ENCODE measurements at places on chromosomes 1 and 21. TPM values are rescaled to one million over a fixed set of nuclear protein-coding genes. Genes with fewer than 3 reads are reported as not detected.

DNA sequence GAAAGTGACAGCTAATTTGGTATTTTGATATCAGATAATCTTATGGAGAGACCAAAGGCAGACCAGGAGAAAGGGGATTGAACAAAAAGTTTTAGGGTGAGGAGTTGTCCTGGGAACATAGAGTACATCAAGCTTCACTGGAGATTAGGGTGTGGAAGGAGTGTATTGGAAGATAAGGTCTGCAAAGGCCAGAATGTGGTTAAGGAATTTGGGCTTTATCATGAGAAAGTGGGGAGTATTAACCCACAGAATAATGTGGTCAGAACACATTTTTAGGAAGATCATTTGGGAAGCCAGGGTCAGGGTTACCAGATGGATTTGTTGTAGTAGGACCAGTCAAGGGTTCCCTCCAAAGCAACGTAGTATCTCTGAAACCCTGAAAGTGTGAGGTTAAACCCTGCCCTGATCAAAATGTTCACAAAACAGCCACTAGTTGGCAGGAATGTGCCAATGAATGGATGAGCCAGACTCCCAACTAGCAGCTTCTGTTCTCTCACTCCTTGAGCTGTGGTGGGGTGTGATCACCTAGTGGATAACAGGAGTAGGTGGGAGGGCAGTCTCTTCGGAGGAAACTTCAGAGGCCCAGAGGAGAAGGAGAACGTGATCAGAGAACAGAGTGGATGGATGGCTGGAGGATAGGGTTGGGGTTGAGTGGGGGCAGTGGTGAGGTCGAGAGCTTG lies 35.8 kb downstream of the SLC2A1 start:
- peak overlapping the region; percentile 98 for H3K27ac ChIP-seq
- peaks cover 17% of the 10 kb centered on the region for H3K36me3 ChIP-seq
- H3K4me3 ChIP-seq, result no peak overlapping the region
- H3K27me3 ChIP-seq, result no peaks in the 10 kb centered on the region
- peak; percentile 90 for DNase-seq

GRCh38 chr1:24069817-24070216 lies 42.1 kb downstream of the MYOM3 start:
- H3K36me3 ChIP-seq, result no peaks in the 10 kb centered on the region
- no peak overlapping the region for H3K27ac ChIP-seq
- no peak overlapping the region for H3K4me3 ChIP-seq

- no peaks in the 10 kb centered on the region for H3K36me3 ChIP-seq
- H3K4me1 ChIP-seq, result no peaks in the 10 kb centered on the region
- no peak for DNase-seq
- H3K27ac ChIP-seq, result no peak overlapping the region
- H3K4me3 ChIP-seq, result no peak overlapping the region
Observed at GRCh38 chr1:192530254-192530653, 45.3 kb upstream of the RGS1 start.

DNA sequence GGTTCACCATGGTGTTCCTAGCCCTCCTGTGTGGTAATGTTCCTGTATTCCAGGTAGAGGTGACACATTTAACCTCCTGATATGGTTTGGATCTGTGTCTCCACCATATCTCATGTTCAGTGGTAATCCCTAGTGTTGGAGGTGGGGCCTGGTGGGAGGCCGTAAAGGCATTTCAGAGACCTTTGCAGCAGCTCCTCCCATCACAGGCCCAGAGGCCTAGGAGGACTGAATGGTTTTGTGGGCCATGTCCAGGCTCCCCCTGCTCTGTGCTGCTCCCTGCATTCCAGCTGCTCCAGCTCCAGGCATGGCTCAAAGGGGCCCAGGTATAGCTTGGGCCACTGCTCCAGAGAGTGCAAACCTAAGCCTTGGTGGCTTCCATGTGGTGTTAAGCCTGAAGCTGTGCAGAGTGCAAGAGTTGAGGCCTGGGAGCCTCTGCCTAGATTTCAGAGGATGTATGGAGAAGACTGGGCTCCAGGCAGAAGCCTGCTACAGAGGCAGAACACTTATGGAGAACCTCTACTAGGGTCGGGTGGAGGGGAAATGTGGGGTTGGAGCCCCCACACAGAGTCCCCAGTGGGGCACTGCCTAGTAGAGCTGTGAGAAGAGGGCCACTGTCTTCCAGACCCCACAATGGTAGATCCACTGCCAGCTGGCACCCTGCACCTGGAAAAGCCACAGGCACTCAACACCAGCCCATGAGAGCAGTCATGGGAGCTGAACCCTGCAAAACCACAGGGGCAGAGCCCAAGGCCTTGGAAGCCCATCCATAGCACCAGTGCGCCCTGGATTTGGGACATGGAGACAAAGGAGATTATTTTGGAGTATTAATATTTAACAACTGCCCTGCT lies 10.0 kb downstream of the SELENBP1 start:
- no peak for DNase-seq
- H3K4me1 ChIP-seq, result no peaks in the 10 kb centered on the region
- H3K27ac ChIP-seq, result no peak overlapping the region
- H3K27me3 ChIP-seq, result no peaks in the 10 kb centered on the region

DNA sequence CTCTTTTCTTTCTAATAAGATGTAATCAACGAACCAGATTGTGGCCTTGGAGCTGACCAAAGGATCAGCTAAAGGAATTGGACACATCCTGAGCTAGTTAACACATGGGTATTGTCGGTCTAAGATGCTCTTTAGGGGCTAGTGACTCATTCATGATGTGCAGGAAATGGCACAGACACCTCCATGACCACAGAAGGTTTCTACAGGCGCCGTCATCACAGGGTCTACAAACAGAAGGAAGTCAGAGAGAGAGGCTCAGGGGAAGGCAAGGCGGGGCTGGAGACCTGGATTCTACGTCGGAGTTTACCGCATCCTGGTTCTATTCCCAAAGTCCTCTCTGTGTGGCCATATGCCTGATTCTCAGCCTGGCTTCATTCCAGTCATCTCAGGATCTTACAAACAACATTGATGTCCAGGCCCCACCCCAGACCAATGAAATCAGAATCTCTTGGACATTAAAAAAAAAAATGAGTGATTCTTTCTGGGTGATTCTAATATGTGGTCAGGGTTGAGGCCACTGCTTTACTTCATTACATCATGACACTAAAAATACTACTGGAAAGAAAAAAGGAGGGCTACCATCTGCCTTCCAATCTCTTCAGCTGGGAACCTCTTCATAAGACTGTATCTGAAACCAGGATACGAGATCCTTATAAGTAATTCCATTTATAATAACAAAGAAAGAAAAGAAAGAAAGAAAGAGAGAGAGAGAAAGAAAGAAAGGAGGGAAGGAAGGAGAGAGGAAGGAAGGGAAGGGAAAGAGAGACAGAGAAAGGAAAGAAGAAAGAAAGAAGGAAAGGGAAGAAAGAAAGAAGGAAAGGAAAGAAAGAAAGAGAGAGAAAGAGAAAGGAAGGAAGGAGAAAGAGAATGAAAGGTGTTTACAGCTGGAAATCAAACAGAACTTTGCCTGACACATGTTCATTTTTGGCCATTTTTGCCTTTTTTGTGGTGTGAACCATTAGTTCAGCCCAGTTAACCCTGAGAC lies 11.6 kb upstream of the KCNJ15 start:
- no peaks in the 10 kb centered on the region for H3K36me3 ChIP-seq
- no peak overlapping the region for H3K27ac ChIP-seq
- no peak overlapping the region for H3K4me3 ChIP-seq
- no peaks in the 10 kb centered on the region for H3K4me1 ChIP-seq
- H3K27me3 ChIP-seq, result no peaks in the 10 kb centered on the region

- H3K27ac ChIP-seq, result no peak overlapping the region
- no peak overlapping the region for H3K4me3 ChIP-seq
- H3K4me1 ChIP-seq, result no peaks in the 10 kb centered on the region
- no peaks in the 10 kb centered on the region for H3K27me3 ChIP-seq
- no peak for DNase-seq
Observed at GRCh38 chr1:238384381-238384780, 493.7 kb upstream of the ZP4 start.

Gene SIM2
- total RNA-seq, result 0.06 TPM

GRCh38 chr1:34358636-34359035 lies 181.9 kb downstream of the C1orf94 start:
- H3K27ac ChIP-seq, result no peak overlapping the region
- no peak overlapping the region for H3K4me3 ChIP-seq
- H3K4me1 ChIP-seq, result no peaks in the 10 kb centered on the region
- H3K36me3 ChIP-seq, result no peaks in the 10 kb centered on the region

GRCh38 chr1:44521378-44522080 lies 116.5 kb downstream of the RNF220 start:
- no peak overlapping the region for H3K4me3 ChIP-seq
- DNase-seq, result no peak
- H3K36me3 ChIP-seq, result no peaks in the 10 kb centered on the region
- H3K27ac ChIP-seq, result no peak overlapping the region

Gene NASP
- 64.5 TPM for total RNA-seq

Gene OVAAL
- total RNA-seq, result not detected

- H3K27me3 ChIP-seq, result no peaks in the 10 kb centered on the region
- DNase-seq, result peak; percentile 57
- H3K4me1 ChIP-seq, result no peaks in the 10 kb centered on the region
- H3K27ac ChIP-seq, result no peak overlapping the region
Observed at GRCh38 chr1:177464686-177465085, 293.9 kb downstream of the BRINP2 start.

DNA sequence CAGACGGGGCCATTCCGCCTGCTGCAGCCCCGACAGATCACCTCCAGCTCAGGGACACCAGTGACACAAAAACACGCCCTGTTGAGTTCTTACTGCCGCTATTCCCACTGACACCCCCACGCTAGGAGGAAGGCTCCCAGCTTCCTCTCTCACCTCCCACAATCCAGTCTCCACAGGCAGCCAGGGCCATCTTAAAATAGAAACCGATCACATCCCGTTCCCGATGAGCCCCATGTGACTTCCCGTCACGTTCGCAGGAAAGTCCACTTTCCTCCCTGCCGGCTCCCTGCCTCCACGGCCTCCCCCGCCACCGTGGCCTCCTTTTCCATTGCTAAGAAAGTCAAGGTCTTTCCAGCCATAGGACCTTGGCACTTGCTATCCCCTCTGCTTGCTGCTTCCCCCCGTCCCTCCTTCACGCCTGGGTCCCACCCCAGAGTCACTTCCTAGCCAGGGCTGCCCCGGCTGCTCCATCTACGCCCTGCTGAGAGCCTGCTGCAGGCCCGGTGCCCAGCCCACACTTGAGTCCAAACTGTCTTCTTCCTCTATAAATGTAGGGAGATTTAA lies 24.0 kb upstream of the DDOST start:
- H3K27ac ChIP-seq, result peak overlapping the region; percentile 64
- H3K27me3 ChIP-seq, result no peaks in the 10 kb centered on the region
- H3K36me3 ChIP-seq, result peaks cover 65% of the 10 kb centered on the region
- no peak for DNase-seq
- H3K4me1 ChIP-seq, result peaks cover 16% of the 10 kb centered on the region

DNA sequence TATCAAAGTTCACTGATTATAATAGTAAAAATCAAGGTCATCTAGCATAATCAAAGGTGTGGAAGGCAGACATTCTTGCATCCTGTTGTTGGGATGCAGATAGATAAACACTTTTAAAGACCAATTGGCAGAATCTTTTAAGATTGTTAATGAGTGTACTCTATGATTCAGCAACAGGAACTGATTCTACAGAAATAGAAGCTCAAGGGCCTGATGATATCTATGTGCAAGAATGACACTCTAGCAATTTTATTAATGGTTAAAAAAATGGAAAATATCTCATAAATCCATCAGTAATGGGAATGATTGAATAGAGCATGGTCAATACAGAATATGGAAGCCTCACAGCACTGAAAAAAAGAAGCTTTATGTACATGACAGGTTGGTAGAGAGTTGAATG lies 2.2 kb upstream of the ATP1A4 start:
- no peaks in the 10 kb centered on the region for H3K27me3 ChIP-seq
- H3K4me1 ChIP-seq, result no peaks in the 10 kb centered on the region
- H3K4me3 ChIP-seq, result no peak overlapping the region
- DNase-seq, result no peak
